ENCODE measurements at places on chromosomes 1 and 21.
A peak's percentile ranks its signal among the peaks of the same experiment; 100 is the strongest.

DNA sequence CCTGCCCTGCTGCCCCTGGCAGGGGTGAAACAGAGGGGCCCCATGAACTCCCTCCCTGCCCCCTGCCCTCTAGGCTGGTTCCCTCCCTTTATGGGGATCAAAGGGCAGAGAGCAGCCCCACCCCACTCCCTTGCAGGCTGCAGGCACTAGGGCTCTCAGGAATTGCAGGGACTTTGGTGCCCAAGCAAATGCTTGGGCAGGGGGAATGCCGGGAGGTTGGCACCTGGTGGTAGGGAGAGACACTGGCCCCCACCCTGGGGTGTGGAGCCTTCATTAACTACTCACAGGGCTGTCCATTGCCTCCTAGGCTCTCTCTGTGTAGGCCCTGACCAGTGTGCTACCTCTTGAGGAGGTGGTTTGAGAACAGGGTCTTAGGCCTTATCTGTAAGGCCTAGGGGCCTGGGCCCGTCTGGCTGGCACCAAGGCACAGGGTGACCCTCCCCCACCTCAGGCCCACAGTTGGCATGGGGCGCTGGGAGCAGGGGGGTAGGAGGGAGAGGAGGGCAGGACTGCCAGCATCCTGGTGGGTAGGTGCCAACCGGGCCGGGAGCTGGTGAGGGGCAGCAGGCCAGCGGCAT, 4.7 kb downstream of the ZBTB7B start:
- no peak for DNase-seq

DNA sequence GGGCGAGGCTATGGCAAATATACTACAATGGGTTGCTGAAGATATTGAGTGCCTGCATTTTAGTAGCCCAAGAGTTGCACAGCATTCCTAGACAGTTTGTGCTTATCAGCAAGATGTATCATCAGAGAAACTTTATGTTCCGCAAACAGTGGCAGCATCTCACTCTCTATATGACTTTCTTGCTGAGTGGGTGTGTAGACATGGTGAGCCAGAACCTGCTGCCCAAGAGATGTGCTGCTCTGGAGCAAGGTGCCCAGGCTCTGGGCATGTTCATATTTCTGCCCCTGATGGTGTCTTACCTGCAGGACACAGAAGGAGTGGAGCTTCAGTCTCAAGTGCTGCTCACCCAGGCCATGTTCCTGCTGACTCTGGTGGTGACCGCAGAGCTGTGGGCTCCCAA, 8.2 kb upstream of the RGSL1 start:
- no peak for DNase-seq

DNA sequence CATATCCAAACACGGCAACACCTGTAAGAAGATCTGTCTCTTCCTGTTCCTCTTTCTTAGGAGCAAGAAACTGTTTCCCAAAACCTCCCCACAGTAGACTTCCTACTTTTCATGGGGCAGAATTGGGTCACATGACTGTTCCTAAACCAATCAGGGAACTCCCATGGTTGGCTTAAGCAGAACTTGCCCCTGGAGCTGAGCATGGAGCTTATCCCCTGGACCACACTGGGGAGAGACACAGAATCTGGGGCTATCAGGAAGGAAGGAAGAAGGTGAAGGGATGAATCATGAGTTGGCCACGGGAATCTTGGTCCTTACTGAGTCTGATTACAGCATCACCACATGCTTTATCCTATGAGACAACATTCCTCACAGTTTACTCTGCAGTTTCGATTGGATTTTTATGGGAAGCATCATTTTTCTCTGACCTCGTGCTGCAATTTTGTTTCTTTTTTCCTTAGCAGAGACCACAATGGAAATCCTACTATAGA, 81.8 kb downstream of the CDC7 start:
- no peak for DNase-seq

DNA sequence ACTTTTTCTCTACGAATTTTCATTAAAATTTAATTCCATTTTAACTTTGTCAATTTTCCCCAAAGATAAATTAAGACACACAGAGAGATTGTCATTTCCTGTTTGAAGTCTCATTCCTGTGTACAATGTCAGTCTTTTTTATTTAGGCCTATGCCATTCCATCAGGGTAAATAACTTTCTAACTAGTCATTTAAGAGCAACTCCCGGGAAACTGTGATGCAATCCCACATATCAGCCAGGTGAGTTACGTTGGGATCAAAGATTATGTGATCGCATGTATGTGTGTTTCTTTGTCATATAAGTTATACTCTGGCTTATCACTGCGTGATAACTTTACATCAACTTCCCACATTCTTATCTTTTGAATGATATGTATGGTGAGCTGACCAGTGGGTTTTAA, 86.1 kb upstream of the S1PR1 start:
- no peak for DNase-seq

DNA sequence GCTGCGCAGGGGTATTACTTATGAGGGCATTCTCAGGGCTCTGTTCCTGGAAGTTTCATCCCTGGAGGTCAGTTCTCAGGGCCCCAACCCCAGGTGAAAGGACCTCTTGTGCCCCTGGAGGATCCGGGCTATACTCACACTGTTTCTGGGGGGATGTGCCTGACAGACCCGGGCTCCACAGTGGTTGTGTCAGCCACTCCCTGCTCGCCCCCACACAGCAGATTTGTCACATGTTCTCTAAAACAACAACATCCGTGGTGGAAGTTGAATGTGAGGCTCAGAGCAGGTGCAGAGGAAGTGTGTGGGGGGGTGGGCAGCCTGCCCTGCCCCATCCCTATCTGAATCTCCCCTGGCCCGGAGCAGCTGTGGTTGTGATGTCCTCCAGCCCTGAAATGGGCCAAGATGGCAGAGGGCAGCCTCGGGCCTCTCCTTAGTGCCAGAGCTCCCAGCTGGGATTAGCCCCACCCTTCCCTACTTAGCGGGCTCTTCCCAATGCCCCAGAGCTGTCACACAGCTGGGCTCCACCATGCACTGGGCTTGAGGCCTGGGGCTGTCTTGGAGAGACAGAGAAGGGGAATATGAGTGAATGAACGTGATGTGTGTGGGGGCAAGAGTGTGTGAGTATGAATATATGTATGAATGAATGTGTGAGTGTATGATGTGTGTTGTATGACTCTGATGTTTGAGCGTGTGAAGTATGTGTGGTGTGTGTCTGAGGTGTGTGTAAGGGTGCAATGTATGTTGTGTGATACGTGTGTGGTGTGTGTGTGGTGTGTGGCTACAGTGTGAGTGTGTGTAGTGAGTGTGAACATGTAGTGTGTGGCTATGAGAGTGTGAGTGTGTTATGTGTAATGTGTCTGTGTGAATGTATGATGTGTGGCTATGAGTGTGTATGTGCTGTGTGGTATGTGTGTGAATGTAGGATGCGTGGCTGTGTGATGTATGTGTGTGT, 1.5 kb upstream of the FCMR start:
- DNase-seq: peak; percentile 86

- peak; percentile 37 for DNase-seq
These were observed 197.3 kb downstream of the MATN1 start for GRCh38 chr1:30525971-30526651.

DNA sequence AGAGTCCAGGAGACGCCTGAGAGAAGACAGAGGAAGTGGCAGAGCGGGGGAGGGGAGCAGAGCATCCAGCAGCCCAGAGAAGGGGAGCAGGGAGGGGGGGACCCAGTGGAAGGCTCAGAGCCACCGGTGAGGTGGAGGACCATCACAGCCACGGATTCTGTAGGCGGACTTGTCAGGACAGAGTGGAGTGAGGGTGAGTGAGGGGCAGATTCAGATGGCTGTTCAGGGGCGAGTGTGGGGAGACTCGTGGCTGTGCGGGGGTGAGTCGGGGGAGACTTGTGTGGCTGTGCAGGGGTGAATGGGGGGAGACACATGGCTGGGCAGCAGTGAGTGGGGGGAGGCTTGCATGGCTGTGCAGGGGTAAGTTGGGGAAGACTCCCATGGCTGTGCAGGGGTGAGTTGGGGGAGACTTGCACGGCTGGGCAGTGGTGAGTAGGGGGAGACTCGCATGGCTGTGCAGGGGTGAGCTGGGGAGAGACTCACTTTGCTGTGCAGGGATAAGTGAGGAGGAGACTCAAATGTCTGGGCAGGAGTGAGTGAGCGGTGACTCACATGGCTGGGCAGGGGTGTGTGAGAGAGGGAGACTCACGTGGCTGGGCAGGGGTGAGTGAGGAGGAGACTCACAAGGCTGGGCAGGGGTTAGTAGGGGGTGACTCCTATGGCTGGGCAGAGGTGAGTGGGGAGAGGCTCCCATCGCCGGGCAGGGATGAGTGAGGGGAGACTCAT, 56.8 kb upstream of the ABCG1 start:
- peak; percentile 60 for DNase-seq

DNA sequence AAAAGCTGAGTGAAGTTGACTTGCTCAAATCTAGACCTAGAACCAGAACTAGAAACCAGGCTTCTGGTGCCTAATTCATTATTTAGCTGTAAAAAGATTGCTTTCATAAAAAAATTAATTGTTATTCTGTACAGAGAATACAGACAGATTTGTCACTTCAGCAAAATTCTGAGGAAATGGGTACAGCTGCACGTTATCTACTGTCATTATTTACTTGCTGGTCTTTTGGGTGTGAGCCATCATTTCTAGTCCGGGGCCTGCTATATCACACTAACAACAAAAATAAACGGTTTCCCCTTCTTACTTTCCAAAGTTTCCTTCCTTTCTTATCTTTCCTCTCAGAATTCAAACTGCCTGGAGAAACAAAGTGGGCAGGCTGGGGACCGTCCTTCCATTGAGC, 68.3 kb downstream of the PTGER3 start:
- DNase-seq: no peak

GRCh38 chr1:232863544-232864275, 58.5 kb downstream of the MAP10 start:
- no peak for DNase-seq

DNA sequence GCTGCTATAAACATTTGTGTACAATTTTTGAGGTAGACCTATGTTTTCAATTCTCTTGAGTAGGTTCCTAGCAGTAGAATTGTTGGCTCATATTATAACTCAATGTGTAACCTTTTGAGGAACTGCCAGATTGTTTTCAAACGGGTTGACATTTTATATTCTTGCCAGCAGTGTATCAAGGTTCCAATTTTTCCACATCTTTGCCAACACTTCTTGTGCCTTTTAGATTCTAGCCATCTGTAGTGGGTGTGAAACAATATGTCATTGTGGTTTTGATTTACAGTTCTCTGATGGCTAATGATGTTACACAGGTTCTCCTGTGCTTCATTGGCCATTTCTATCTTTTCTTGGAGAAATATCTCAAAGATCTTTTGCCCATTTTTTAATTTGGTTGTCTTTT, 36.4 kb downstream of the MAP3K7CL start:
- no peak for DNase-seq

DNA sequence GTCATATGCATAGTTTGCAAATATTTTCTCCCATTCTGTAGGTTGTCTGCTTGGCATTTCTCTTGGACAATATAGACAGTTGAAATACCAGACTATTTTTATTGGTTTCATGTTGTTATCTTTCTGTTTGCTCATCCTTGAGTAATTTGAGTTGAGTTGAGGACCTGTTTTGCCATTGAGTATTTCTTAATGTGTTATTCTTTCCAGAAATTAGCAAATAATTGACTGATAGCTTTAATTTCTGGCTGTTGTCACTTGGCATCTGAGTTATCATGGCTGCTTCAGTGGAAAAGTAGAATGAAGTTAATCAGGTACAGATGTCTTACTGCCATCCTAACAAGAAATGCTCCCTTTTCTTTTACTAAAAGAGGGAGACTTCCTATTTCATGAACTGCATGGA, 264.8 kb upstream of the DUSP10 start:
- no peak for DNase-seq

GRCh38 chr1:17795081-17795809, 40.1 kb downstream of the ACTL8 start:
- DNase-seq: no peak

DNA sequence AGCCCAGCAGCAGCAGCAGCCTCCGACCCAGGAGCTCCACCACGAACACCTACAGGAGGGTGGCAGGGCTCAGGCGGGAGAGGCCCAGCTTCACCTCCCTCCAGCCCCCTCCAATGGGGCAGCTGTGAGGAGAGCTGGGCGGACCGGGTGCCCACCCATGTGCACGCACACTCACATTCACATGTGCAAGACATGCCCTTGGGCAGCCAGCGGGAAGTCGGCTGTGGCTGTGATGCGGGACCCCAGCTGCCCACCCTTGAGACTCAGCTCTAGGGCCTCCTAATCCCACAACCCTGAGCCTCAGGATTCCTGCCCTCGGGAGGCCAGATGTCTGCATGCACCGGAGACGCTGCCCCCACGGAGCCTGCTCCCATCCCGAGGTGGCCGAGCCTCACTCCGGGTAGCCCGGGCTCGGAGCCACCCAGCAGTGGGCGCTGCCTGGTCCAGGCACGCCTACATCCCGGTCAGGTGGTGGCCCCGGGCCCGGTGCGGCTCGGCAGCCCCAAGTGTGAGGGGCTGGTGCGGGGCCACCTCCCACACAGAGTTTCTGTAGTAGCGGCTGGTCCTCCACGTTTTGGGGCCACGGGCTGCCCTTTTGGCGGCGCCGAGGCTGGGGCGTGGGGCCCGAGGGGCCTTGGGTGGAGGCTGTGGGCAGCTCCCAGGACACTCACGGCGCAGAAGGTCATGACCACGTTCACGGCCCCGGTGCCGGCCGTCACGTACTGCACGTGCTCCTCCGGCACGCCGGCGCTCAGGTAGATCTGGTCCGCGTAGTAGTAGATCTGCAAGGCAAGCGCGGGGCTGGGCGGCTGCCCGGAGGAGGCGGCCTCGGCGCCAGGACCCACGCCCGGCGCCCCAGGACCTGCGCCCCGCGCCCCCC, 12.9 kb upstream of the SLC2A7 start:
- no peak for DNase-seq

GRCh38 chr1:154557939-154558719, at the start of gene UBE2Q1:
Gene UBE2Q1 (minus strand): TSS chr1:154558662. CDS start chr1:154558553, 109 bp downstream.
- peak; percentile 72 for DNase-seq

GRCh38 chr1:177164380-177165068, at the start of gene ASTN1:
Gene ASTN1 (minus strand): TSS chr1:177164712. CDS start chr1:177164676, 36 bp downstream.
- DNase-seq: no peak

DNA sequence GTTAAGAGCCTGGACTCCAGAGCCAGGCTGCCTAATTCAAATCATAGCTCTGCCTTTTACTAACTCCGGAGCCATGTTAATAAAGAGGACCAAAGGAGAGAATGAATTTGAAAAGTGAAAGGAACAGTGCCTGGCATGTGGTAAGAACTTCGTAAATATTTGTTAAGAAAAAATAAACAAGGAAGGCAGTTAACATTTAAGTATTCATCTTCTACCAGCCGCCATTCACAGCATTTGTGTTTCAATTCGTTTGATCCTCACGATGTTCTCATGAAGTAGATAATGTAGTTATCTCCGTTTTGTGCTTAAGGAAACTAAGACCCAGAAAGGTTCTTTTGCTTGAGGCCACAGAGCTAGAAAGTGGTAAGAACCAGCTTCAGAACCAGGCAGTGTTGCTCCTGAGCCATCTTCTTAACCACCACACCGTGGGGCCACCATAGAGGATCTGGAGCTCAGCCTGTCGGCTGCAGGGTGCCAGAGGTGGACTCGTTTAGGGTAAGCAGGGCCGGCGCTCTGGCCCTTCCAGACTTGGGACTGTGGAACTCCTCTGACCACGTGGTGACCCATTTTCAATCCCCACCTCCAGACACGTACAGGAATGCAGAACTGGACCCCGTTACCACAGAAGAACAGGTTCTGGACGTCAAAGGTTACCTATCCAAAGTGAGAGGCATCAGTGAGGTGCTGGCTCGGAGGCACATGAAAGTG, 11.9 kb downstream of the MFN2 start:
- no peak for DNase-seq

- DNase-seq: no peak
These were observed 165.8 kb upstream of the HMCN1 start for GRCh38 chr1:185568155-185569123.

- DNase-seq: no peak
These were observed 2.2 kb downstream of the CLEC20A start for GRCh38 chr1:178494569-178494971.
